ENCODE measurements at places on chromosomes 4 and X. TPM values are rescaled to one million over a fixed set of nuclear protein-coding genes. Genes with fewer than 3 reads are reported as not detected.

The RAB33A gene
- total RNA-seq, result 0.21 TPM

The GAGE12E gene
- not detected for total RNA-seq

The RHOXF2 gene
- not detected for total RNA-seq

The RHOXF2B gene
- not detected for total RNA-seq

Measured in A549 treated with RU486 at 1 μM for 4 hours (cell line).